Activated T-helper 17 cell treated with anti-CD3 and anti-CD28 coated beads, Interleukin-2, amount 50 U/mL, for 72 hours (primary cell): ENCODE measurements at places on chromosomes 4 and X. TPM values are rescaled to one million over a fixed set of nuclear protein-coding genes. Genes with fewer than 3 reads are reported as not detected.

GRCh38 chrX:16023790-16024734, 99.3 kb upstream of the GRPR start:
- ATAC-seq = peak; percentile 87

- no peak for ATAC-seq
Measured at GRCh38 chrX:76109654-76110053, 63.2 kb upstream of the PBDC1 start.

GRCh38 chrX:55490974-55491373, 1.3 kb upstream of the USP51 start:
- ATAC-seq = no peak

- ATAC-seq = no peak
Measured at GRCh38 chrX:112818114-112819007, 22.3 kb downstream of the AMOT start.

DNA sequence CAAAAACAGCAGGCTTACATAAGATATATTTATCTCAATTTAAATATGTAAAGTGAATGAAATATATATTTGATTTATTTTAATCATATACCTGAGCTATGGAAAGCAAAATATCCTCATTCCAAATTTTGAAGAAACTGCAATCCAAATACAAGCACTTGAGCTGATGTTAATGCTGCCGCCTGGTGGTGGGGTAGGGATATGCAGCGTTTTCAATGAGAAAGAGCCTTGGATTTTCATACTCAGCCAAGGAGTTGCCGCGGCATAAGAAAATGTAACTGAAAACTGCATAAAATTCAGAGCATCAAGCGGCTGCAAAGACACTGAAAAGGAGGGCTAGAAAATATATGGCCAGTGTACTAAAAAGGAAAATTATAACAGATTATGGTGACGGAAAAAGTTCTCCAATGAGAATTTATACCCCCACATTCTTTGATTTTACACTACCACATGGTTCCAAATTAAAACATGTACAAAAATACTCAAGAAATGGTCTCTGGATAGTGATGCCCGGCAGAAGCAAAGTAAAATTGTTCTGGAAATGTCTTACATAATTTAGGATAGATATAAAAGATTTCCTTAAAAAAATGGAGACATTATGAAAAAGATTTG, 660.3 kb upstream of the PITX2 start:
- ATAC-seq = no peak

GRCh38 chr4:96630839-96631238, 790.9 kb downstream of the PDHA2 start:
- no peak for ATAC-seq

GRCh38 chr4:17740702-17741101, 40.7 kb downstream of the FAM184B start:
- ATAC-seq = no peak

DNA sequence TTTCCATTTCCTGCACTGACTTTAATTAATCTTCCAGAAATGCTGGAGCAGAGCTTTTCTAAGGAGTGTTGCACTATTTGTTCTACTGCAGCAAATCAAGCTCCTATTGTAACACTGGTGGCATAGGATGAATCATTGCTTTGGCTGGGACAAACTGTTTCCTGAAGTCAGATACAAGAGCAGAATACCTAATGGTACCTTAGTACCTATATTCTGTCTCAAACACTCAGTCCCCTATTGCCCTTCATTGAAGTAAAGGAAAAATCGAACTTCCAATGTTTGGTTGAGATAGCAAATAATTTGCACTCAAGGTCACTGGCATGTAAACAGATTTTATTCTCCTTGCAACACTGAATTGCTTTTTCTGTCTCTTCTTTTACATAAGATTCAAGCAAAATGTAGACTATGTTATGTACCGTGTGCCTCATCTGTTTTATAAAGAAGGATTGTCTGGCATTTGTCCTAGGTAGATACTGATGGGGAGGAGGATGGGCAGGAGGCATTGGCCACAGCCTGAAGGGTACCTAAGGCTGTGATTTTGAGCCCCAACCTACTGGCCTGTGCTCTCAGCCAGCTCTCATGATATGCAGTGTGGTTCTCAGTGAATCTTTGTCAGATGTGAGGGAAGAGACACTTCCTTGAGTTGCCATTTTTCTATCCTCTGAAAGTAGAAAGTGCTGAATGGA, 141.6 kb downstream of the AASDH start:
- ATAC-seq = no peak

DNA sequence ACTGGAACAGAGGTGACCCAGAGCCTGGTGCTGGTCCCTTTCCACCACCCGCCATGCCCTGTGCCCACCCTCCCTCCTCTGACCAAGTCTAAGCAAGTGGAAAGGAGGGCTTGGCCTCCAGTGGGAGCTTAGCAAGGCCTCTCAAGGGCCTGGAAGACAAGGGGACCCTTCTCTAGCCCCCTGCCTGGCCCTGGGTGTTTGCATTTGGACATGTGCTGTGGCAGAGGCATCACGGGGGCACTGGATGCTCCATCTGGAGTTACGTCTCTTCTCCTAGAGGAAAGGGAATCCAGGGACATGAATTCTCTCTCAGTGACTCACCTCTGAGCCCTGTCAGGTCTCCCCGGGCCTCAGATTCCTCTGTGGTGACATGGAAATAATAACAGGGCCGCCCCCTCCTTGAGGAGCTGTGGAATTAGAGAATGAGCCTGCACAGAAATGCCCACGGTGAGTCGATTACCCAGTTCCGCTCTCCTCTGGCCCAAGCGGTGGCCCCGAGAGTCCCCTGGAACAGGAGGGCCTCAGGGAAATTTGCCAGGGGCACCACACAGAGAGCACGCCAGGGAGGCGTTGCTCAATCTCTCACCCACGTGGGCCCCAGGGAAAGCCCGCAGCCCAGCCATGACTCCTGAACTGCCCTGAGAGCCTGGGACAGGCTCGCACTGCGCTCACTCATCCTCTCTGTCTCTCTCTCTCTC, 189.6 kb downstream of the BCOR start:
- peak; percentile 13 for ATAC-seq

- ATAC-seq = peak; percentile 71
Measured at GRCh38 chr4:10730019-10730418, 45.5 kb upstream of the CLNK start.

GRCh38 chr4:8610858-8611616, 18.5 kb downstream of the CPZ start:
- no peak for ATAC-seq

DNA sequence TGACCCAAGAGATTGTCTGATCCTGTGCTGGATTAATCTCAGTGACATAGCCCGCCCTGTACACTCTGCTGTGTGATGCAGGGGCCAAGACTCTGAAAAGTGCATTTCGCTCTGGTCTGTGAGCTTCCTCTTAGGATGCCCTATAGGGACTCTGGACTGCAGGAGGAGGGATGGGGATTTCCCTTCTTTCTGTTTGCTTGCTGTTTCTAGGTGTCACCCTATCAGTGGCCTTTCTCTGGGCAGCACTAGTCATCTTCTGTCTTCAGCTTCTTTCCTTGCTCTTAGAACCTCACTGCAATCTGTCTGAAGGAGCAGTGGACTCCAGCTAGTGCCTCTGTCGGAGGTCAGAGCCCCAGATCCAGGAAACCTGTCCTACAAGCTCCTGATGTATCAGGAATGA, 34.5 kb upstream of the SCRG1 start:
- no peak for ATAC-seq

DNA sequence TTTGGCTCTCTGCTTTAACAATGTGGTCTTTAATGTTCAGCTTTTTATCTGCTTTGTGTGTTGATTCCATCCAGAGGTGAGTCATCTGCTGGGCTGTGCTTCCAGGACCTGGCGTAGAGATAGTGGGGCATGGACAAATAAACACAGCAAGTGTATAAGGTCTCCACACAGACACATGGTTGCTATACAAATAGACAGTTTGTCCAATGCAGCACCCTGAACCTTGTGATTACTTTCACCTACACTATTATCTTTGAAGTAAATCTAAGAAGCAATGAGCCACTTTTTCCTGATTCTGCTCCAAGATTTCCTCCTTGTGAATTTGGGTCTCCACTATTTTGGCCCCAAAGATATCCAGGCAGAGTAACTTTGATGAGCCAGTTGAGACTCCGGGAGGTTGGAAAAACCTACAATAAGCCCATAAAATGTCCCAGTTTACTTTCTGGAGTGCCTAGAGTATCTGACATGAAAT, 12.1 kb downstream of the PPARGC1A start:
- ATAC-seq = no peak

GRCh38 chrX:2485789-2486345, 14.9 kb downstream of the DHRSX start:
- ATAC-seq = no peak

- no peak for ATAC-seq
Measured at GRCh38 chr4:9832640-9833039, 51.2 kb downstream of the DRD5 start.

GRCh38 chr4:77856152-77856551, 6.5 kb upstream of the MRPL1 start:
- ATAC-seq = no peak

DNA sequence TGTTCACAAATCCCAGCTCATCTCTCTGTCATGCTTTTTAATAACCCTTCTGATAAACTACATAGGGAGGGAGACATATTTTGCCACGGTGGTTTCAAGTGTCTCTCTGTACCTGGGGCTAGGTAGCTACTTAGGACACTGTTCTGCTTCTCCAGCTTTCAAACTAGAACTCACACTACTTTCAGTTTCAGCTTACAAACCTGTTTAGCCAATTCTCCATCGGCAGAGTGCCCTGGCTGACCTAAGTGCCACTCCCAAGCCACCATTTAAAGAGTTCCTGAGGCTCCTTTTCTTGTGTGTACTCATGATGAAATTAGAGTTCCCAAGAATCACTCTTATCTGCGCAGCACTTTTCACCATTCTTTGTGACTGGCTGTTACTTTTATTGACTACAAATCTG, 899.2 kb downstream of the FAT4 start:
- ATAC-seq = no peak

DNA sequence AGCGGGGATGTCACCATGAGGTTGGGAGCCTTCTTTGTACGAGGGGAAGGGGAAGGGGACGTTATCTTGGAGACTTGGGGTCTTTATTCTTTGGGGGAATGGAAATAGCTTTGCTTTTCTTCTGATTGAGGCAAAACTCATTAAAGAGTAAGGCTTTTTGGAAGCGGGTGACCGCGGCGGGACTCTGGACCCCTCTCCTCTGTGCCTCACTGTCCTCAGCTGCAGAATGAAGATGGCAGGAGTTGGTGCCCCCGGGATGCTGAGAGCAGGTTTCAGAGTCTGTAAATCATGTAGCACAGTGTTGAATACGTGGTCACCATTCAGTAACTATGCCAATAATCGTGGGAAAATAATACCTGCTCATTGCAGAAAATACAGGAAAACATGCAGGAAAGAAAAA, 32.1 kb downstream of the HTT-AS start:
- no peak for ATAC-seq

CT45A2 gene
- total RNA-seq = not detected

PNMA5 gene
- total RNA-seq = 0.17 TPM

RAB41 gene
- not detected for total RNA-seq

SLC9B1 gene
- 1.1 TPM for total RNA-seq
